ENCODE measurements at places on chromosomes 5 and 9. TPM values are rescaled to one million over a fixed set of nuclear protein-coding genes. Genes with fewer than 3 reads are reported as not detected.

FOXD4L3 gene
- total RNA-seq: not detected

ZNF474 gene
- not detected for total RNA-seq

S100Z gene
- total RNA-seq: 3.2 TPM

CLIC3 gene
- 4.5 TPM for total RNA-seq

RNF224 gene
- not detected for total RNA-seq

MARVELD2 gene
- 0.46 TPM for total RNA-seq

C8G gene
- total RNA-seq: 0.98 TPM

PTPN3 gene
- 0.03 TPM for total RNA-seq

HTR1A gene
- not detected for total RNA-seq

ZNF367 gene
- 23.2 TPM for total RNA-seq

GPX3 gene
- total RNA-seq: not detected

NIPAL4 gene
- 0.30 TPM for total RNA-seq

ARHGAP26 gene
- 20.6 TPM for total RNA-seq

SLC28A3 gene
- 0.22 TPM for total RNA-seq

SVEP1 gene
- not detected for total RNA-seq

GKAP1 gene
- total RNA-seq: 6.2 TPM

PCDHB13 gene
- not detected for total RNA-seq

SCGB3A1 gene
- not detected for total RNA-seq

POLR3G gene
- total RNA-seq: 1.8 TPM

Measured in activated naive CD4-positive, alpha-beta T cell treated with anti-CD3 and anti-CD28 coated beads, Interleukin-2, amount 10 ng/mL, durations not matched to agents 5 hours and 36 hours (primary cell).